ENCODE measurements at places on chromosomes 4 and X.

GRCh38 chr4:173314715-173315114 lies 19.4 kb downstream of the HMGB2 start:
- no peak for DNase-seq

- peak; percentile 95 for DNase-seq
These were observed at the start of gene CLOCK for GRCh38 chr4:55546756-55547465. TSS of gene CLOCK (minus strand) at chr4:55546909. CDS start at chr4:55482785, 64,124 bp downstream.

- DNase-seq, result no peak
These were observed 196.9 kb upstream of the ANK2 start for GRCh38 chr4:112852601-112853000.

- no peak for DNase-seq
These were observed 241.6 kb downstream of the FBXW7 start for GRCh38 chr4:152294331-152294730.

- no peak for DNase-seq
These were observed 115.0 kb downstream of the TRIML1 start for GRCh38 chr4:188254211-188254610.

- no peak for DNase-seq
These were observed 568.6 kb upstream of the BOD1L1 start for GRCh38 chr4:14196131-14196530.

- DNase-seq, result no peak
These were observed 67.8 kb upstream of the PCDH10 start for GRCh38 chr4:133081246-133081645.

DNA sequence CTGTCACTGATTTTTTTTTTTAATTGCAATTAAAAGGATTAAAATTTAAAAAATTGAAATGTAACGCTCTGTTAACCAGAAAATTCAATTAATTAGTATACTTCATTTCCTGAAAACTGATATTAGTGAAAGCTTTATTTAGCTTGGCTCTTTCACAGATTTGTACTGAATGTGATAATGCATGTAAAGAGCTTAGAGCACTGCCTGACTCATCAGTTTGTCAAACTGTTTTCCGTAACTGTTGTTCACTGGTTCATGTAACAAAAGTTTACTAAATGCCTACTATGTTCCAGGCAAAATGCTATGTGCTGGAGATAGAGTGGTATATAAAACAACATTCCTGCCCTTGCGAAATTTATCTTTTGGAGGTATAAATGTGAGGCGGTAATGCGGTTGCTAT lies 471.7 kb downstream of the SH2D1A start:
- DNase-seq, result no peak

GRCh38 chr4:17526695-17527477 lies 11.9 kb downstream of the CLRN2 start:
- DNase-seq, result no peak

- no peak for DNase-seq
These were observed 84.8 kb downstream of the TMEM164 start for GRCh38 chrX:110087485-110088356.

GRCh38 chr4:101217353-101218031 lies 129.8 kb downstream of the PPP3CA start:
- no peak for DNase-seq

DNA sequence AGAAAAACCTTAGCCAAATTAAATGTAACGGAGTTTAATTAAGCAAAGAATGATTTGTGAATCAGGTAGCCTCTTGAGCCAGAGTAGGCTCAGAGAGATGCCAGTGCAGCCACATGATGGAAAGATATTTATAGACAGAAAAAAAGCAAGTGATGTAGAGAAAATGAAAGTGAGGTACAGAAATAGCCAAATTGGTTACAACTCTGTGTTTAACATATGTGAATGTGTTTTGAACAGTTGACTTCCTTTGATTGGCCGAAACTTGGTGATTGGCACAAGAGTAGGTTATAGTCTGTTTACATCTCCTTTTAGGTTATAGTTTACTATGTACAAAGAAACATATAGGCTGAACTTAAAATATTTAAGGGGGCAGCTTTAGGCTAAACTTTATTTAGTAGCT lies 459.9 kb upstream of the BOD1L1 start:
- DNase-seq, result no peak

- no peak for DNase-seq
These were observed 6.5 kb upstream of the JADE1 start for GRCh38 chr4:128802680-128803628.

DNA sequence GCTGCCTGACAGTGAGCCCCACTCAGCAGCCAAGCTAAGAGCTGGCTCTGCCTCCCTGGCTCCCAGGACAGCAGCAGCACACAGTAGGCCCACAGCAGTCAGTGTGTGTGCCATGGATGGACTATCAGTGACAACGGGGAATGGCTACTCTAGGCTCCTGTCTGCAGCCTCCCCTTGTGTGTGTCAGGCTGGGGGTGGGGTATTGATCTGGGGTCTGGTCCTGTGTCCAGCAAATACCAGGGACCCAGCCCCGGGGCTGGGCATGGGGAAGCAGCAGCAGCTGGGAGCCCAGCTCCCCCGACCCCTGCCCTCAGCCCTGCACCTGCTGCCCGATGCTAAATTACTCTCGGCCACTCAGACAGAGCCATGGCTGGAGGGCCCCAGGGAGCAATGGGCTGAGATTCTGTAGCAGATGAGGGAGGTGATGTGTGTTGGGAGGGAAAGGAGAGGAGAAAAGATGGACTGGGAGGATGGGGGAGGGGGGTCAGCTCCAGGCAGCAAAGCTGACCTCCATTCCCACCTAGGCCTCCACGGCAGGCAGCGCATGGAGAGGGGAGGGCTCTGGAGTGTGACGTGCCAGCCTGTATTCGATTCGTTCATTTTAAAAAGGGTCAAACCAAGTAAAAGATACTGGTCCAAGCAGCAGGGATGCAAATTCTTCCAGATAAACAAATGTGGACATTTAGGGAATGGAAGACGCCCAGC lies 61.3 kb upstream of the CRMP1 start:
- peak; percentile 41 for DNase-seq

- DNase-seq, result no peak
These were observed 106.3 kb upstream of the MID1 start for GRCh38 chrX:10726647-10727046.

- no peak for DNase-seq
These were observed 42.0 kb upstream of the GK2 start for GRCh38 chr4:79450053-79450452.

DNA sequence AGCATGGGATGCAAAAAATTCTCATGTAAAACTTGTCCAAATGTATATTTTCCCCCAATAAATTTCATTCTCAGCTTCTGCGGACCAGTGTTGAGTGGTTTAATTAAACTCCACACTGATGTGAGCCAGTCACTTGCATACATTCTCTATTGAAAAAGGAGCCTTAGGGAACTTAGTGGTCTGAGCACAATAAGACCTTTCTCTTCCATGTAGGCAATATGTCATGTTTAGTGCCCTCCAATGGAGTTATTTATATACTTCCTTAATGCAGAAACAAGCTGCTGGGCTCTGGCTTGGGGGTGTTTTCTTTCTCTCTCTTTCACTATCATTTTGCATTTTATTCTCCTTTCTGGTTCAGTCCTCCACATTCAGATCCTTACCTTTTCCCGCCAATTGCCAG lies 196.9 kb downstream of the ANAPC10 start:
- DNase-seq, result no peak

DNA sequence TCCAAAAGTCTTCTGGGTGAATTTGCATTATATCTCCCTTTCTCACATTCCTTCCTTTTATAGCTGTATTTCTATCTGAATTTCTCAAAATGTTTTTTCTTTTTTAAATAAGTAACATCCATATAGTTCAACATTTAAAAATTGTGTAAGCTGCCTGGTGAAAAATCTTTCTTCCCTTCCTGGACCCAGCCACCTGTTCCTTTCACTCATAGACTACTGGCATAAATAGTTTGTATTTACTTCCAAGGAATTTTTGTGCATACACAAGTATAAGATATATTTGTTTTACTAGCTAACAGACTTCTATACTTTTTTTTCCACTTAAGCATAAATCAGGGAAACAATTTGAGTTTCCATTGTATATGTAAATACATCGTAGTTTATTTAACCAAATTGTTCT lies 35.7 kb downstream of the PACRGL start:
- no peak for DNase-seq

- DNase-seq, result no peak
These were observed 236.8 kb downstream of the GPAT3 start for GRCh38 chr4:83772685-83773084.

DNA sequence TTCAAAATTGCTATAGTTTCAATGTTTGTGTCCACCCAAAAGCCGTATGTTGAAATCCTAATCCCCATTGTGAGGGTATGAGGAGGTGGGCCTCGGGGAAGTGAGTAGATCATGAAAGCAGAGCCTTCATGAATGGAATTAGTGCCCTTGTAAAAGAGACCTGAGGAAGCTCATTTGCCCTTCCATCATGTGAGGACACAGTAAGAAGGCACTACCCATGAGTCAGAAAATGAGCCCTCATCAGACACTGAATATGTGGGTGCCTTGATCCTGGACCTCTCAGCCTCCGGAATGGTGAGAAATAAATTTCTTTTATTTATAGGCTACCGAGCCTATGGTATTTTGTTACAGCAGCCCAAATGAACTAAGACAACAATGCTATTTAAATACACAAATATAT lies 57.7 kb upstream of the EFHC2 start:
- no peak for DNase-seq

- no peak for DNase-seq
These were observed 111.2 kb downstream of the PPP3CA start for GRCh38 chr4:101236097-101236496.

- no peak for DNase-seq
These were observed 8.3 kb downstream of the ZIC3 start for GRCh38 chrX:137574102-137574783.

DNA sequence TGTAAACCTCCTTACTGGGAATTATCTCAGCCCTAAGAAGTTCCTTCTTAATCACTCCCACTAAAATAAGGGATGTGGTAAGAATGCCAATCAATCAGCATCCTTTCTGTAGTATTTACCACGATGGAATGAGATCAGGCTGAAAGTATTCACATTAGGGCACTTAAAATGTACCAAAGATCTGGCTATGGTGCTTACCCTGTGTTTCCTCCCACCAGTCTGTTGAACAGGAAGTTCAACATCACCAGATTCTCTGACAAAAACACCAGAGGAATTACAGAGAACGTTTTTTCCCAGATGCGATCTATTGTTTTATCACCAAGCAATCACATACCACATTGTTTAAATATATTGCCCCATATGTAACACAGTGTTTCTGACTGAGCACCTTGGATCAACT lies 2.1 kb upstream of the CLCN3 start:
- DNase-seq, result no peak

- DNase-seq, result no peak
These were observed 113.5 kb downstream of the PDGFC start for GRCh38 chr4:156858071-156858470.

DNA sequence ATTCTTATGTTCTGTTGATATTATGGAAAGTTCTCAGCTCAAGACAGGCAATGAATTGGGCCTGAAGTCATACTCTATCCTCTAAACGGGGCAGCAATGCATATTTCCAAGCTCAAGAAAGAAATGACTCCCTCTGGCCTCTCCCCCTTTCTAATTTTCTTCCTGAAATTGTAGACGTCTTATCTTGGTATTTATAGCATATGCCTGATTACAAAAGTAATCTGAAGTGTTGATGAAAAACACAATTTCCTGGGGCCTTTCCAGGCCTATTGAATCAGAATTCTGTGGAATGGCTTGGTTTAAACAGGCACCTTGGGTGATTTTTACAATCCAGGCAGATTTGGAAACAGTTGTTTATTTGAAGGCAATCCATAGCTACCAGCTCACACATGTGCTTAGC lies 21.4 kb upstream of the PGRMC2 start:
- no peak for DNase-seq

DNA sequence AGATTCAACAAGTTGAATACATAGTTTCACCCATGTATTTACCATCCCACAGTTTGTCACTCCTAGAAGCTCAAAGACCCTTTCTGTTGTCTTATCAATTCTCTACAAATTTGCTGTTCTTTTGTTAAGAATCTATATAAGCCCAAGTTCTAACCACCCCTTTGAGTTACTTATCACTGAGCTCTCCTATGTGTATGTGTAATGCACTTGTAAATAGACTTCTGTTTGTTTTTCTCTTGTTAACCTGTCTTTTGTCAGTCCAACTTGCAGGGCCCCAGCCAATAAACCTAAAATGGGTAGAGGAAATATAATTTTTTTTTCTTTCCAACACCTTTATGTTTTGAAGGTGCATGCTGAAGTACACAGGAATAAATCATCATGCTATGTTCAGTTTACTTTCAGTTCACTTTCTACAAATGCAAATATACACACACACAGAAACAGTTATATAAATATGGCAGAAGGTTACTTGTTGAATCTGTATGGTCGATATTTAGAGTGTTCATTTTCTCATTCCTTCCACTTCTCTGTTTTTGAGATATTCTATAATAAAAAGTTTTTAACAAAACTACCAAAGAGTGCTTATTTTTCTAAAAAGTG lies 22.3 kb upstream of the CLOCK start:
- no peak for DNase-seq

GRCh38 chr4:152500800-152501434 lies 35.0 kb downstream of the FBXW7 start:
- no peak for DNase-seq

GRCh38 chr4:79232540-79232939 lies 93.3 kb downstream of the NAA11 start:
- DNase-seq, result no peak

- DNase-seq, result no peak
These were observed 127.3 kb downstream of the PHKA2 start for GRCh38 chrX:18856645-18856997.

- DNase-seq, result no peak
These were observed 496.9 kb downstream of the TMA16 start for GRCh38 chr4:163991298-163991865.
